ENCODE measurements at places on chromosomes 2 and 18.
A peak's percentile ranks its signal among the peaks of the same experiment; 100 is the strongest.

DNA sequence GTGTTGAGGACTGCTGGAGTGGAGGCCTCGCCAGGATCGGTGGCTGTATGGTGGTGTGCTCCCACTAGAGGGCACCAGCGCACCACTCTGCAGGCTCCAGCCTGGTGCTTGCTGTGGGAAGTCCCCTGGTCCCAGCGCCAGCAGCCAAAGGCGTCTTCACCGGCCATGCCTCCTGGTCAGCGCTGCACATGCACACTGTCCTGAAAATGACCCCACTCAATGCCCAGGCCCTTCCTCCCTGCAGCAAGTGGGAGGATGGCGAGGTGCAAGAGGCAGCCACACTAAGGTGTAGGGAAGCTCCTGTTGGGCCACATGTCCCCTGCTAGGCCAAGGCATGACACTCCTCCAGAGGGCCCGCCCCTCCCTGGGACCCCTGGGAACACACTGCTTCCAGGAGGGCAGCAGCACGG, 136.5 kb downstream of the CTIF start:
- DNase-seq, result peak; percentile 58

GRCh38 chr2:235347691-235348090, 146.2 kb upstream of the AGAP1 start:
- DNase-seq, result no peak

DNA sequence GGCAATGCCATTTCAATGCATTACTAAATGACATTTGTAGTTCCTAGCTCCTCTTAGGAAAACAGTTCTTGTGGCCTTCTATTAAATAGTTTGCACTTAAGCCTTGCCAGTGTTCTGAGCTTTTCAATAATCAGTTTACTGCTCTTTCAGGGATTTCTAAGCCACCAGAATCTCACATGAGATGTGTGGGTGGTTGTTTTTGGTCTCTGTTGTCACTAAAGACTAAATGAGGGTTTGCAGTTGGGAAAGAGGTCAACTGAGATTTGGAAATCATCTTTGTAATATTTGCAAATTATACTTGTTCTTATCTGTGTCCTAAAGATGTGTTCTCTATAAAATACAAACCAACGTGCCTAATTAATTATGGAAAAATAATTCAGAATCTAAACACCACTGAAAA, 45.3 kb downstream of the HADHB start:
- no peak for DNase-seq

DNA sequence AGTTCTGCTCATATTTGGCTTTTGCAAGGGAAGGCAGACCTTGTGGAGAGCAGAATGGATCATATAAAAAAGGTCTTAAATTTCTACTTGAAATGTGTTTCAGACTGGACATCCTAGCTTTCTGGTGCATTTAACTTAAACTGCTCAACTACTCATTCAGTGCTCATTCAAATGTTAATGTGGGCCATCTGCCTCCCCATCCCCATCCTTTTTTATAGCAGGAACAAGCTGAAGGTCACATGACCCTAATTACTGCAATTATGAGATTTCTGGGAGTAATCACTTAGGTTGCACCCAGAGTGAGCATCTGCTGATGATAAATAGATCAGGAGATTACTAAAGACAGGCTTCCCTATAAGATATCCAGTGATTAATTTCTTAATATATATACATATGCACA, 96.1 kb downstream of the MAP2 start:
- DNase-seq, result peak; percentile 76

- DNase-seq, result peak; percentile 58
These were observed 6.0 kb upstream of the INPP5D start for GRCh38 chr2:233053928-233054784.

GRCh38 chr2:224847381-224847780, 131.2 kb upstream of the CCDC195 start:
- no peak for DNase-seq

- DNase-seq, result no peak
These were observed 36.3 kb upstream of the ITM2C start for GRCh38 chr2:230828272-230828961.
